ENCODE measurements at places on chromosomes 7 and 10.

DNA sequence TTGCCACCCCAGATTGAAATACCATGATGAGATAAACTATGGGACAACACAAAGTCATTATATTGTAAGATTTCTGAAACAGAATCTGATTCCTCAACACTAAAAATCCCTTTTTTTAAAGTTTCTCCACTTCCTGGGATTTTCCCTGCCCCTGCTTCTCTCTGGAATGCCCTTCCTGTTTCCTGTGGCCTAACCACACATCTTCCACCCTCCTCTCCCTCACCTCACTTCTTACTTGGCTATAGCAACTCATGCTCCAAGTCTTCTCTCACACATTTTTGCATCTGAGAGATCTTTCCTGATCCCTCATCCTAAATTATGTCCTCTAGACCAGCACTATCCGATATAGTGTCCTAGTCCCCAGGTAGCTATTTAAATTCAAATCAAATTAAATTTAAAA lies 4.1 kb upstream of the RELN start:
- no peak for DNase-seq

DNA sequence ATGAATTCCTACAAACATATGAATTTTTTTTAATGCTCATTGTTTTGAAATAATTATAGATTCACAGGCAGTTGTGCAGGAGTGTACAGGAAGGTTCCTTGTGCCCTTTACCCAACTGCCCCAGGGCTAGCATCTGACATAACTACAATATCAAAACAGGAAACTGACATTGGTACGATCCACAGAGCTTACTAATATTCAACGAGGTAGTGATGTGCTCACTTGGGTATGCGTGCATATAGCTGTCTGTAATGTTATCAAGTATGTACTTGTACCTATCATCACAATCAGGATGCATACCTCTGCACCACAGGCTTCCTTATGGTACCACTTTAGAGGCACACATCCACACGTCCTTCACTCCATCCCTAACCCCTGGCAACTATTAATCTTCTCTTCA lies 68.3 kb downstream of the BMS1 start:
- DNase-seq, result no peak

GRCh38 chr7:30771880-30772425 lies 736 bp downstream of the MINDY4 start:
- DNase-seq, result peak; percentile 14

DNA sequence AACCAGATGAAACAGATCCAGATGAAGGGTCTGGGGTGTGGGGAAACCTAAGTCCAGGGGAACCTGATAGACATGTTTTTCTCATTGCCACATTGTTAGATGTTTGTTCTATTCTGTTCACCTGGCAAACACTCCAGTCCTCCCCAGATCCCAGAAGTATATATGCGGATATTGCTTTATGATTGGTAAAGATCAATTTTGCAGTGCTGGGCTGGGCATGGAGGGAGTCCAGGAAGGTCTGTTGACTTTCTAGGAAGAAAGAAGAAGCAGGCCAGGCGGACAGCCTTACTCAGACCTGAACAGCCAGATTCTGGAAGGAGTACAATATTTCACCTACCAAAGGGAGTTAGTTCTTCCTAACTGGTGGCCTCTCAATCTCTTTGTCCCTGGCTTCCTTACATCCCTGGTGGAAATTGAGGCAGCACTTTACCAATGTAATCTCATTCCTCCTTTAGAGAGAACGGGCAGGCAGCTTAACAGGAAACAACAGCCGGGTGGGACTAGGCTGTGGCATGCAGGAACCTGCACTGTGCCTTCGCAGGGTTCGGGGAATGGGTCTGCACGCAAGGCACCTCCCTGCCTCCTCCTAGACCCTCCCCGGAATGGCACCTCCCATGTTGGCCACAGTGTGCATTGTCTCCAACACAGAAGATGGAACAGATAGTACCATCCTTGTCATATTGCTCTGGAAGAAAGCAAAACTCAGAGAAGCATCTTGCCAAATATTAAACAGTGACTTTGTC lies 930 bp downstream of the GIMAP6 start:
- no peak for DNase-seq

GRCh38 chr10:17249820-17250219 lies 21.8 kb downstream of the VIM start:
- no peak for DNase-seq

DNA sequence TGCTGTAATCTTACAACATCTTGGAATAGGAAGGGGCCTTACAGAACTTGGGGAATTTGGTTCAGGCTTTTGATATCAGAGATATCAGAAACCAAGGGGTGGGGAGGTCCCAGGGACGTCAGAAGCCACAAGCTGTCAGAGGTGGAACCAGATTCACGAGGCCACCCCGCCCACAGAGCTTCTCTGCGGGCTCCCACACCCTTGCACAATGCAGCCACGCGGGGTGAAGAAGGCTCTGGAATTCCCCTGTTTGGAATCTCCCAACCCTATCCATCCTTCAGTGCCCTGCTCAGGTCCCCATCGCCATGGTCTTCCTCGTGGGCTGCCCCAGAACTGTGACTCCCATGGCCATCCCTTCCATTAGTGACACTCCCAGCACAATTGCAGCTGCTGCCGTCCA lies 247.1 kb upstream of the SHH start:
- DNase-seq, result no peak

- no peak for DNase-seq
Observed at GRCh38 chr10:47297866-47298540, 2.0 kb upstream of the GDF10 start.

- DNase-seq, result no peak
Observed at GRCh38 chr7:85521108-85521694, 334.3 kb upstream of the SEMA3D start.

DNA sequence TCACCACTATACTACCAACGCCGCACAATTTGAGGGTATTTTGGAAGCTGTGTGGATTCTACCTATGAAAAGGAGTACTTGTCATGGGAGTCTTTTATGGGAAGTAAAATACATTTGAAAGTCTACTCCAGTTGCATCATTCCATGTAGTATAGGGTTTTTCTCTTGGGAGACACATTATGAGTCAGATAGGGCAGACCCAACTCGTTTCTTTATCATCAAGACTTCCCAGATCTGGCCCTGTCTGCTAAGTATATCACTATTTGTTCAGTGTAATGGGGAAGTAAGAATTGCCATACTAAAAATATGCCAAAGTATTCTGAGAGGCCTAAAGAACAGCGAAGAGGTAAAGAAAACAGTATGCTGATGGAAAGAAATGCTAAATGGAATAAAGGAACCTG lies 144.2 kb downstream of the SPAG6 start:
- DNase-seq, result no peak

DNA sequence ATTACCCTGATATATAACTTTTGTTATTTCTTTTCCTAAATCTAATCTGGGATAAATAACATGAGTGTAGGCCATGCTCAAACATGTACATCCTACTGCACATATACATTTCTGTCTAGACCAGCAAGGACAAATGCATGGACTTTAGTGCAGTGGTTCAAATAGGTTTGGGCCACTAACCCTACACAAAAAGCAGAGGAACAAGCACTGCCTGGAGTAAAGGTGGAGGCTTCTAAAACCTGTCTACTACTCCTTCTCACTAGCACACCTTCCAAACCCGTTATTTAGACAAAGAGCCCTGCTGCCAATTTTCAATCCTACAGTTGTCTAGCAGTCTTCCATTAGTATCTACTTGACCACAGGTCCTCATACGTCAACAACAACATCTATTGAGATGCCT lies 34.8 kb downstream of the SGCE start:
- DNase-seq, result no peak

DNA sequence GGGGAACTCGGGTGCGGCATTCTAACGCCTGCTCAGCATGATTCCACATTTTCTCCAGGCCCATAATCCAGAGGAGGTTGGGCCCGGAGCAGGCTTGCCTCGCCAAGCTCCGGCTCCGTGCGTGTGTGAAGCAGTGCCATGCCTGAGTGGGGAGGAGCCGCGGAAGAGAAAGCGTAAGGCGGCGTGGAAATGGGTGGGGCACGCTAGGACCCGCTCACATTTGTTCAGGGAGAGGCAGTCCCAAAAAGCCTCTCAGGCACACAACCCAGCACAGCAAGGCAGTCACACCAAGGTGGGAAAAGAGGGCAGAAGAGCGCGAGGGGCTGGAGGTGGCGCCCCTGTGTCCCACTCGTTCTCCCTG lies 695 bp upstream of the VDAC2 start:
- peak; percentile 41 for DNase-seq

DNA sequence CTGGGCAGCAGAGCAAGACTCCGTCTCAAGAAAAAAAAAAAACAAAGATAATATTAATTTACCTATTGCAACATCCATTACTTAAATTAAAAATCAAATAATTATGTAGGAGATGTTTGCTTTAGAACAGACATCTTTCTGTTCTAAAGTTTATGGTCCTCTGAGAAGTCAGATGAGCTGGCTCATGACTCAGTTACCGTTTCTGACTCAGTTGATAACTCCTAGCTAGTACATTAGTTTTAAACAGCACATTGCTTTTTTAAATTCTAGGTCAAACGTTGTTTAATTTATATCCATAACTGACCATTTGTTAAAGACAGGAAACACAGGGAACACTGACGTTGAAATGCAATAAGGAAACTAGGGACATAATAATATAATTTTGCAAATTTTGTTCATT lies 162.7 kb downstream of the ETV1 start:
- DNase-seq, result no peak

- no peak for DNase-seq
Observed at GRCh38 chr10:118708571-118708970, 46.2 kb downstream of the CACUL1 start.

DNA sequence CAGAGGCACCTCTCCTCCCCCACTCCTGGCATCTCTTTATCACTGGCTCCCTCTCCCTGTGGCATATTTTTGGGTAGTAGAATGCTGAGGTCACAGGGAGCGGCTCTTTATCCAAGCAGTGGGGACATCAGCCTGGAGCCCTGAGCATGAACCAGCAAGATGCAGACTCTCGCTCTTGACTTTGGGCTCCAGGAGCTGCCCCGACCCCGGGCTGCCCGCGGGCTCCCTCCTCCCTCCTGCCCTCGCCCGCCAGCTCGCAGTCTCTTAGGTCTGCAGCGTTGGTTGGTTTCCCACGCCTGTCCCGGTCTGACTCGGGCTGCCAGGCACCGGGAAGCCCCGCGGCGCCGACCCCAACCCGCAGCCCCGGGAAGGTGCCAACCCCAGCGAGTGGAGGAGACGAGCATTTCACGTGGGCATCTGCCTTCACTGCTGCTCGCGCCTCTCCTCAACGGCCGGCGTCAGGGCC lies 1.3 kb downstream of the INSYN2A start:
- DNase-seq, result no peak

GRCh38 chr10:72809006-72809405 lies 84.5 kb upstream of the OIT3 start:
- no peak for DNase-seq

Measured in GM19239 (cell line).